ENCODE measurements at places on chromosomes 4 and X.

DNA sequence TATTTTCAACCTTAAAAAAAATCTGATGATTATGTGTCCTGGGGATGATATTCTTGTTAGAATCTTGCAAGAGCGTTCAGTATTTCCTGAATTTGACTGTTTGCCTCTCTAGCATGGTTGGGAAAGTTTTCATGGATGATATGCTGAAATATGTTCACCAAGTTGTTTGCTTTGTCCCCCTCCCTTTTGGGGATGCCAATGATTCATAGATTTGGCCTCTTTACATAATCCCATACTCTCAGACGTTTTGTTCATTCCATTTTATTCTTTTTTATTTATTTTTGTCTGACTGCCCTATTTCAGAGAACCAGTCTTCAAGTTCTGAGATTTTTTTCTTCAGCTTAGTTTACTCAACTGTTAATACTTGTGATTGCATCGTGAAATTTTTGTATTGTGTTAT is 415.1 kb downstream of the FAM47B start:
- no peak for DNase-seq

GRCh38 chrX:14084466-14084865 is 54.8 kb upstream of the GEMIN8 start:
- no peak for DNase-seq

GRCh38 chr4:45323453-45324058 is 597.2 kb upstream of the GNPDA2 start:
- peak; percentile 38 for DNase-seq

DNA sequence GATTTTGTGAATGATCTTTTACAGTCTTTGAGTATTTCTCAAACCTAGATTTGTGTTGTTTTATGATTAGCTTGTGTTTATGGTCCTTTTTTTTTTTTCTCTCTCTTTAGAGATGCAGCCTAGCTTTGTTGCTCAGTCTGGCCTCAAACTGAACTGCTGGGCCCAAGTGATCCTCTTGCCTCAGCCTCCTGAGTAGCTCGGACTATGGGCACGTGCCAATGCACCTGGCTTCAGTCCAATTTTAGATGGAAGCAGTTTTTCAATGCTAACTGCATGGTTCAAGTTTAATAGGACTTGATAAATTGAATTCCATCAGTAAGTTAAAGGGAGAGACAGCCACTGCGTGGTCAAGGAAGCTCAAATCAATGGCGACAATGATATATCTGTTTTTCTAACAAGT is 3.8 kb upstream of the FGG start:
- no peak for DNase-seq

DNA sequence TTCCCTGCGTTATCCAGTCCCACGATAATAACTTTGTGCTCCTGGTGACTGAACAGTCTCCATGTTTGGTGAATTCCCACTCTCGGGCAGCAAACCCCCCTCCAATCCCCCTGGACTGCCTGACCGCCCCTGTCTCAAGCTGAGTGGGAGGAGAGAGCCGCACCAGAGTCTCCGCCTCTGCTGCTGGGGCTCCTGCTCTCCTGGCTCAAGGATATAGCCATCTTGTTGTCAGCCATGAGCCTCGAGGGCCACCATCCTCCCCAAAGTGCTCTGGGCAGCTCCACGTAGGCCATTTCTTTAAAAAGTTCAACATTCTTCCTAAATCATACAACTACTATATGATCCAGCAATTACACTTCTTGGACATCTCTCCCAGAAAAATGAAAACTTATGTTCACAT is 49.3 kb upstream of the PGRMC1 start:
- no peak for DNase-seq

DNA sequence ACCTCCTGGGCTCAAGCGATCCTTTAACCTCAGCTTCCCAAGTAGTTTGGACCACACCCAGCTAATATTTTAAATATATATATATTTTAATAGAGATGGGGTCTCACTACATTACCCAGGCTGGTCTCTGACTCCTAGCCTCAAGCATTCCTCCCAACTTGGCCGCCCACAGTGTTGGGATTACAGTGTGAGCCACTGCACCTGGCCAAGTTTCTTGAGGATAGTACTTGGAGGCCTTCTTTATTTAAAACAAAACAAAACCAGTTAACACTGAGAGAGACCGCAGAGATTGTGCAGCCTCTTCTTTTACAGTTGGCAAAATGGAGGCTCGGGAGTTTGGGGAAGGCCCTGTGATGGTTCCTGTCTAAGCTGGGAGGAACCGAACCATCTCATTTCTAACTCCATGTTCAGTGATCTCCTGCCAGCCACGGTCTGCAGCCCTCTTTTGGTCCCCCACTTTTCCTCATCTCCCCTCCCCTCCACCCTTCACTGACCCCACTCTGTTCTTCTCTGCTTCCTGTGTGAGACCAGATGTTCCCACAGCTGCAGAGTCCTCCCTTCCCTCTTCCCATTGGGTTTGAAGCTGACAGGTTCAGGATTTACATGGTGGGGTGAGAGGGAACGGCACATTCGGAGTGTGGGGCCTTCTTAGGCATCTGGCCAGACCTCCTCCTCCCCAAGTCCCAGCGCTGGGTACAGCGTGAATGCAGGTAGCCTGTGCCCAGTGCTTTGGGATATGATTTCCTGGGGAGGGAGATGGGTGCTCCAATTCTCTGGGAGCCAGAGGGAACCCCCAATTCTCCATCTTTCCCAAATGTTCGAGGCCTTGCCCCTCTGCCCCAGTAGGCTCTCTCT is 1.4 kb upstream of the SORCS2 start:
- DNase-seq: no peak

- DNase-seq: no peak
Measured at GRCh38 chrX:65821721-65822496, 154.5 kb downstream of the MSN start.
